ENCODE measurements at places on chromosomes 16 and 17.

- no peak for DNase-seq
Measured at GRCh38 chr17:18020971-18021370, 18.0 kb downstream of the ATPAF2 start.

DNA sequence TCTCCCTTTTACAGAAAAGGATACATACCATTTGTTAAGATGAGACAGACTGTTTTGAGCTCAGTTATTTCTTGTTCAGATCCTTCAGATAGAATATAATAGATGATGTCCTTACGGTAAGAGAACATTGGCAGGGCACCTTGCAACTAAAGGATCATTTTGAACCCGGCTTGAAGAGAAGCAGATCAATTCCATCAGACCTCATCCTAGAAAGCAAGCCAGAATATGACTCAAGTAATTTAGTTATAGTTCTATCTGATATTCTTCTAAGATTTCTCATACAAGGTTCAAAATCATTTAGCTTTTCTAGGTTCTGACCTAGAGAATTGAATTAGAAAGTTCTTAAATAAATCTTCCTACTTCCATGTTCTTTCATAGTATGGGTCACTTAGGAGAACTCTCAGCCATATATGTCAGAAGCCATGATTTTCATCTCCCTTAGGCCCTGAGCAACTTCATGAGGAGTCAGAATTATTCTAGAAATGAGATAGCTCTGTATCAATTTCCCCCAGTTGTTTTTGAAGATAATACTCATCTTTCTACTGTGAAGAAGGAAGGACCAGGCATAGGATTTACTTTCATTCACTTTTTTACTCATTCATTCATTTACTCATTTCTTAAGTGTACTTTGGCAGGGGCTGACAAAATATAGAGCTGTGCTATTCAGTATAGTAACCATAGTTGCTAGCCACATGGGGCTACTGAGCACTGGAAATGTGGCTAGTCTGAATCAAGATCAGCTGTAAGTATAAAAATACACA is 2.5 kb upstream of the CMTM1 start:
- DNase-seq = no peak

GRCh38 chr16:22217890-22218730 is 12.0 kb downstream of the EEF2K start:
- no peak for DNase-seq

- no peak for DNase-seq
Measured at GRCh38 chr17:44268709-44269534, 987 bp upstream of the SLC4A1 start.

GRCh38 chr17:50097455-50097854 is 2.3 kb downstream of the PDK2 start:
- DNase-seq = no peak

DNA sequence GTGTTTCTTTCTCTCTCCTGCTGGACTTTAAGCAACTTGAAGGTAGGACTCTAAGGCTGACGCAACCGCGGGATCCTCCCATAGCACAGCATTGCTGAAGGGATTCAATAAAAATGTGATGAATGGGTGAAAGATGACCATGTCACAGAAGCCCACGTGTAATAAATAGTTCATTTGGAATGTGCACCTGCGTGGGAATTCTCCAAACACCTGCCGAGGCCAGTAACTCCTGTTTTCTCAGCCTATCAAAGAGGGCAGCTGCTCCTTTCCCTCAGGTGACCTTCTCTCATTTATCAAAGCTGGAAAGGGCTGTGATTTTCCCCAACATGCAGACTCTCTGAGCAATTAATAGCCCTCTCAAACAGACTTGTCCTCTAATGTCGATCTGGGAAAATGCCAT is 235.7 kb downstream of the STX8 start:
- no peak for DNase-seq

- DNase-seq = no peak
Measured at GRCh38 chr17:9364837-9365430, 210.7 kb downstream of the STX8 start.

DNA sequence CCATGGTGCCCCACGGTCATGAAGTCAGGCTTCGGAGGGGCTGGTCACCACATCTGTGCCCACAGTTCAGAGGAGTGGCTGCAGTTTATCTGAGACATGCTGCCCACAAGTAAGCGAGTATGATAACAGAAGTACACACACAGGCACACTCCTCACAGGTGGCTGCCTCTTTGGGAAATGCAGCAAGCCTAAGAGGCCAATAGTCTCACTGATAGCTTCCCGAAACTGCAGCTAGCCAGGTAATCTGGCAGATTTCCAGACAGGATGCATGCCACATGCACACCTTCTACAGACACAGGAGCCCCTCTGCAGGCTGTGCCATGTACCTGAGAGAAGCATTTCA is 12.6 kb upstream of the GFOD2 start:
- no peak for DNase-seq

Data from activated T-cell treated with anti-CD3 and anti-CD28 coated beads for 24 hours (primary cell).